Activated CD4-positive, alpha-beta T cell treated with anti-CD3 and anti-CD28 coated beads, Interleukin-2, amount 10 ng/mL, durations not matched to agents 7 days and 5 days (primary cell): ENCODE measurements at places on chromosomes 12 and 14. TPM values are rescaled to one million over a fixed set of nuclear protein-coding genes. Genes with fewer than 3 reads are reported as not detected.

Gene ATF7IP
- 108 TPM for total RNA-seq

Gene ANKRD33
- not detected for total RNA-seq

Gene OR4K17
- total RNA-seq = not detected

Gene TMEM116
- 16.6 TPM for total RNA-seq

Gene CHURC1
- 82.9 TPM for total RNA-seq

Gene GZMB
- 77.5 TPM for total RNA-seq

Gene NAV3
- total RNA-seq = not detected

Gene DPY19L2
- total RNA-seq = 0.40 TPM

DNA sequence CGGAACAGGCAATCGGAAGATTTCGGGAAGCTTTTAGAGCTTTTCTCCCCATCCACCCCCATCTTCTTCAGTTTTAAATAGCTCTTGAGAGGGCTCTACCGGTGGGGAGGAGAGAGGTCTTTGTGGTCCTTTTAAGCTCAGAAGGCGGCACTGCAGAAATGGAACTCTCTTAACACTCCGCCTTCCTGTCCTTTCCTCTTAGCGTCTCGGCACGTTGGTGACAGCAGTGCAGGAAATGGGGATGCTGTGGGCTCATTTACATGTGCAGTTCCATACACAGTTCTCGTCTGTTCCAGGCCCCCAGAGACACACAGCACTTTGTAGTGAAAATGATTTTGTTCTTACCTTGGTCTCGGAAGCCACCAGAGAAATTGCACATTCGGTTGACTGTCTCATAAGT, 50.4 kb upstream of the RIN3 start:
- H3K36me3 ChIP-seq = no peaks in the 10 kb centered on the region
- no peak overlapping the region for H3K4me3 ChIP-seq
- peaks cover 3% of the 10 kb centered on the region for H3K27me3 ChIP-seq
- peaks cover 11% of the 10 kb centered on the region for H3K4me1 ChIP-seq

DNA sequence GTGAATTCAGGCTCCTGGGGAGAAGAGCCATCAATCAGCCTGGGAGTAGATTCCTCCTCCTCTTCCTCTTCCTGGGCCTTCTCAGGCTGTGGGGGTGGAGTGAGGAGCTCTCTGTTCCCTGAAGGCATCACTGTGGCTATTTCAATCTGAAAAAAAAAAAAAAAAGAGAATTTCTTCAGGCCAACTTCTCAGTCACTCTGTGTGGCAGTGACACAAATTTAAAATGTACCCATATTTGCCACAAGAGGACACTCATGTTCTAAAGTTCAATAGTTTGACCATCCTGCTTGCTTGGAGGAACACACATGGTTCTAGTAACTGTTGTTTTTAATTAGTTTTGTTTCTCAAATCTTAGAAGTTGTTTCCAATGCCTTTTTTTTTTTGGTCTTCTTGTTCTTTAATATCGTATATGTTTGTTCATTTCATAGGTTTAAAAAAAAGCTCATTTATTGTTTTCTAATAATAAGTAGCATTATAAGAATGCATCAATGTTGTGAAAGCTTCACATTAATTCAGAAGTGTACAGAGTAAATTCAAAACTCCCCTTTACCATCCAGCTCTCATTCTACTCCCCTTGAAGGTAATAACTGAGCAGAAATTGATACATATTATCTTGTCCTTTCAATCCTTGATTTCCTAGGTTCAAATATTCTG, 23.3 kb upstream of the CCER1 start:
- DNase-seq = no peak
- no peaks in the 10 kb centered on the region for H3K4me1 ChIP-seq
- no peak overlapping the region for H3K27ac ChIP-seq
- H3K4me3 ChIP-seq = no peak overlapping the region

DNA sequence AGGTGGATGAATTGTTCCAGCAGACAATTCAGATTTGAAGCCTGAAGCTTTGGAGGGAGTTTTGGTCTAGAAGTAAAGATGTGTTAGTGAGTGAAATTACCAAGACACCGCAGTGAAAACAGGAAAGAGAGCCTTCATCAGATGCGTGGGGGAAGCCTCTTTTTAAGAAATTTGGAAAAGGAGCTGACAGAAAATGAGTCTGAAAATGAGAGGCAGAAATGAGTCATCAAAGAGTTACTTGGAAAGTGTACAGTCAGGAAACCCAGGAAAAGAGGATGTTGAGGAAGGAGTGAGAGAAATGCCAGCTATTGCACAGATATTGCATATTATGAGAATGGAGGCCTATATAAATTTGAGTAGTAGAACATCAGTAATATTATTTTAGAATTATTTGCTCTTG, 520.7 kb downstream of the NRXN3 start:
- H3K27me3 ChIP-seq = no peaks in the 10 kb centered on the region
- H3K4me1 ChIP-seq = peaks cover 6% of the 10 kb centered on the region
- no peak for DNase-seq
- no peak overlapping the region for H3K4me3 ChIP-seq
- H3K36me3 ChIP-seq = no peaks in the 10 kb centered on the region

- DNase-seq = no peak
- no peak overlapping the region for H3K27ac ChIP-seq
- H3K4me3 ChIP-seq = no peak overlapping the region
- H3K27me3 ChIP-seq = no peaks in the 10 kb centered on the region
- no peaks in the 10 kb centered on the region for H3K4me1 ChIP-seq
- H3K36me3 ChIP-seq = peaks cover 2% of the 10 kb centered on the region
These were observed 236.3 kb downstream of the CPNE8 start for GRCh38 chr12:38669081-38669480.

GRCh38 chr12:27542628-27543027, 18.6 kb downstream of the PPFIBP1 start:
- no peak for DNase-seq
- H3K27ac ChIP-seq = no peak overlapping the region
- peaks cover 2% of the 10 kb centered on the region for H3K4me1 ChIP-seq
- no peak overlapping the region for H3K4me3 ChIP-seq
- H3K36me3 ChIP-seq = peaks cover 4% of the 10 kb centered on the region
- peaks cover 8% of the 10 kb centered on the region for H3K27me3 ChIP-seq

- H3K4me1 ChIP-seq = peaks cover 48% of the 10 kb centered on the region
- H3K4me3 ChIP-seq = peak overlapping the region; percentile 83
- no peak for DNase-seq
- H3K27me3 ChIP-seq = no peaks in the 10 kb centered on the region
- peaks cover 15% of the 10 kb centered on the region for H3K36me3 ChIP-seq
- H3K27ac ChIP-seq = peak overlapping the region; percentile 98
These were observed 1.8 kb upstream of the MYL6B start for GRCh38 chr12:56150563-56150962.

GRCh38 chr14:70842851-70843462, 33.6 kb upstream of the MAP3K9 start:
- H3K27me3 ChIP-seq = peaks cover 3% of the 10 kb centered on the region
- DNase-seq = no peak
- H3K36me3 ChIP-seq = no peaks in the 10 kb centered on the region
- no peak overlapping the region for H3K4me3 ChIP-seq
- no peak overlapping the region for H3K27ac ChIP-seq

DNA sequence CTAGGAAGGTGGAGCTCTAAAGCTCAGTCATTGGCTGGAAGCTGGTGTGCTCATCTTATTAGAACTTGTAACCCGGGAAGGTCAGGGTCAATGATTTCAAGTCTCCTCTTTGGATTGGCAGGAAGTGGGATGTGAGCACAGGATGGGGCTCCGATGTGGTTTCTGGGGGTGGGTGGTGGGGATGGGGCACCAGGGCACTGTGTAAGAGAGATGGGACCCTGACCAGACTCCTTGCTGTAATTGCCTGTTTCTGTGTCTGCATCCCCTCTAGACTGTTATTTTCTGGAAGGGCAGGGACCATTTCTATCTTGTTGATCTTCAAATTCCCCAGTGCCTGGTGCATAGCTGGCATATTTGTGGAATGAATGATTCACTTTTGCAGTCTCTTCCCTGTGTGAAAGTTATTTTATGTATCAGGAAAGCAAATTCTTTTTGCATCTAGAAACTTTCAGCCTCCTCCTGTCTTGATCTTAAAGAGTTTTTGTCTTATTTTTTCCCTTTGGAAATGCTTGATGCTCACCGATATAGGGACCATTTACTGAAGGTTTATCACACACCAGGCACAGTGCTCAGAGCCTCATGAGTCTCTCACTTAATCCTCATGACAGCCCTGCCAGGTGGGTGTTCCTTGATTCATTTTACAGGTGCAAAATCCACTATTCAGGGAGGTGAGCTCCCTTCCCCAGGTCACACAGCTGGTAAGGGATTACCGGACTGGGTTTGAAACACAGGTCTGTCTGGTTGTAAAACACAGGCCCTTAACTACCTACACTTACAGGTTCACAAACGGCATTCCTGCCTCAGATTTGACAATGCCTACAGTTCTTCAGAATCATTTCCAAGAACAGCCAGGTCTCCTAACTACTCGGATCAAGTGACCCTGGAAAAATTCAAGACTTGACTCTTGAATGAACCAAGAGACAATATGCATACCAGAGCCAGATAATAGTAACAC, 86.9 kb upstream of the IGF1 start:
- H3K27me3 ChIP-seq = no peaks in the 10 kb centered on the region
- no peaks in the 10 kb centered on the region for H3K36me3 ChIP-seq
- DNase-seq = no peak
- H3K4me3 ChIP-seq = no peak overlapping the region
- no peak overlapping the region for H3K27ac ChIP-seq

GRCh38 chr12:38155526-38156496, 160.8 kb upstream of the ALG10B start:
- H3K4me1 ChIP-seq = no peaks in the 10 kb centered on the region
- DNase-seq = no peak
- H3K36me3 ChIP-seq = no peaks in the 10 kb centered on the region
- H3K27ac ChIP-seq = no peak overlapping the region
- no peak overlapping the region for H3K4me3 ChIP-seq

DNA sequence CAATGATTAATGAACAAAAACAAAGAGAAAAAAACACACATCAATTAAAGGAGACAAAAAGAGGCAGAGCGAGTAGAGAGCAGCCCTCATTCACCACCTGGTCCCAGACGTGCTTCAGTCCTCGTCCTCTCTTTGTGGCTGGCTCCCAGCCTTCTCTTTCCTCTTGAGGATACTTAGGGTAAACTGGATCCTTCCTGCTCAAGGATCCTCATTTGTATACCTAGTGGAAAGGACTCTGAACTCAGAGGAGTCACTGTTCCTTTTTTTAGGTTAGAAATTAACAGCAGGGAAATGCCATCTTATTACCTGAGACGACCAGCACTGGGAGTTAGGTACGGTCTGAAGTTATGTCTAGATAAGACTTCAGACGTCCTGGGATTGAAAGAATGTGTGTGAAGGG, 9.7 kb downstream of the MLEC start:
- peaks cover 22% of the 10 kb centered on the region for H3K4me1 ChIP-seq
- no peak overlapping the region for H3K27ac ChIP-seq
- H3K36me3 ChIP-seq = peaks cover 59% of the 10 kb centered on the region
- H3K27me3 ChIP-seq = no peaks in the 10 kb centered on the region
- no peak overlapping the region for H3K4me3 ChIP-seq

DNA sequence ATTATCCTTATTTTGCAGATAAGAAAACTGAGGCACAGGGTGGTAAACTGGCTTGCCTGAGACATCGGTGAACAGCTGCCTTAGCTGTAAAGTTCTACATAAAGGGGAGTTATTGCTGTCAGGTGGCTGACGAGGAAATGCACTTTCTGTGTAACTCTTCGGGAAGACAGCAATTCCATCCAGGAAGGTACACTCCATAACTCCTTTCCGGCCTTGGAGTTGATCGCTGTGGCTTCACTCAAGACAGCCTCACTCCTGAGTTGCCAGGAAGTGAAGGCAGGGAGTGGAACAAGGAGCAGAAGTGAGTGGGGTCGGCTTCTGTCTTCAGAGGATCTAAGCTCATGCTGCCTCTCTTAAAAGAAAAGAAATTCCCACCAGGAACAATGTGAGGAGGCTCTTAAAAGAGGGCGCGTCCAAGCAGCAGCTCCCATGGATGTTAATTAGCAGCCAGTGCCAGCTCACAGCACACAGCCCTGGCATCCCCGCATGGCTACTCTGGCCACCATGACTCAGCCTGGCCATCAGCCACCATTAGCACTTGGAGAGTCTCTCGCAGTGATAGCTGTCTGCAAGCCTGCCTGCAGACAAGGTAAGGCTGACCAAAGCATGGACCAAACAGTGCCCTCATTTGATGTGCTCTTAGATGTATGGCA, 60.3 kb downstream of the NUAK1 start:
- H3K36me3 ChIP-seq = no peaks in the 10 kb centered on the region
- H3K27ac ChIP-seq = no peak overlapping the region
- no peak overlapping the region for H3K4me3 ChIP-seq
- peaks cover 7% of the 10 kb centered on the region for H3K27me3 ChIP-seq
- DNase-seq = no peak
- H3K4me1 ChIP-seq = no peaks in the 10 kb centered on the region

DNA sequence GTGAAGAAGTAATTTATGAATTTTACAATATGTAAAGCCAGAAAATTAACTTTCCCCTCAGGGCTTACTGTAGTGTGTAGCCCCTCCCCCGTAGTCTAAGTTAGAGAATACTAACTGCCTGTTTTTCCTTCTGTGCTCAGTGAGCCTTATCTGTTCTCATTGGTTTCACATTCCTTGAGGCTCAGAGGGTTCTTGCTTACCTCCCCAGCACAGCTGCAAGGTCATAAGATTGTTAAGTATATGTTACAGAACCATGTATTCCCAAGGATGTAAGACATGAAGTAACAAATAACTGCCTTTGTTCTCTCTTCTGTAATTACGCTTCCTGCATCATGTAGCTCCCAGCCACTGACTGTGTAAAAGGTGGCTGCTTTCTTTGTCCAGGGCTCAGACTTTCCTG, 1351.1 kb downstream of the TMEM121 start:
- no peak overlapping the region for H3K4me3 ChIP-seq
- peaks cover 25% of the 10 kb centered on the region for H3K4me1 ChIP-seq
- H3K27me3 ChIP-seq = peaks cover 28% of the 10 kb centered on the region

DNA sequence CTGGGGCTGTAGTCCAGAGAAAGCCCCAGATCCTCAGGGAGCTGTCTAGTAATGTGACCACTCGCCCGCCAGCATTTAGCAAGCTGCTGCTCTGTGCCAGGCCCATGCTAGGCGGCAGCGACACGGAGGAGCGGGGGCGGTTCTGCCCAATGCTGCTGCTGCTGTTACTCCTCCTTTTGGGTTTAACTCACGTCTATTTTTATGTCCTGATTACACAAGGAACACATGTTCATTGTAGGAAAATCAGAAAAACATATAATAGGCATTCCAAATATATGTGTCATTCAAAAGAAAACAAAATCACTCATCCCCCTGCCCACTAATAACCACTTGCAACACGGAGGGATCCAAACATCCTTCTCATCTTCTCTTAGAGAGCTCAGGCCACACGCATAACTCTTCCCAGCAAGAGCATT, 30.4 kb downstream of the CCDC92 start:
- no peak overlapping the region for H3K4me3 ChIP-seq
- no peaks in the 10 kb centered on the region for H3K27me3 ChIP-seq
- H3K4me1 ChIP-seq = peaks cover 22% of the 10 kb centered on the region
- peaks cover 20% of the 10 kb centered on the region for H3K36me3 ChIP-seq
- no peak for DNase-seq

- DNase-seq = no peak
- H3K27ac ChIP-seq = no peak overlapping the region
- H3K36me3 ChIP-seq = no peaks in the 10 kb centered on the region
- H3K27me3 ChIP-seq = peaks cover 19% of the 10 kb centered on the region
- H3K4me3 ChIP-seq = no peak overlapping the region
These were observed 123.5 kb downstream of the STAB2 start for GRCh38 chr12:103710544-103710943.
